ENCODE measurements at places on chromosomes 4 and X.

- peak; percentile 70 for DNase-seq
Observed at GRCh38 chr4:186881521-186882220, 158.0 kb upstream of the FAT1 start.

- no peak for DNase-seq
Observed at GRCh38 chr4:145019346-145019745, 78.7 kb downstream of the ANAPC10 start.

DNA sequence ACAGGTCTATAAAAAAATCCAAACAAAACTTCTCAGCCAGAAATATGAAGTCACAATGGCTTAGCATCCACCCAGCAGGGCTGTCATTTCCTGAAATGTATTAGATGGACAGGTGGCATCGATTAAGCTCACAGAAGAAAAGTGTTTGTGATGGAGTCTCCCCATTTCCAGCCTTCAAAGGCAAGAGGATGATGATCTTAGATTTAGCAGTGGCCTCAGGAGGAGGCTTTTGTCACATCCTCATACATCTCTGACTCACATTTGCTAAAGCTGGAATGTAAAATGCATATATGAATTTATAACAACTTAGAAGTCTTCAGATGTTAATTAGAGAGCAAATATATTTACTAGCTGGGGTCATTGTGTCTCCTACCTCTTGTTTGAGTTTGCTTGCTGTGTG lies 441.9 kb downstream of the SPRY1 start:
- no peak for DNase-seq

- peak; percentile 11 for DNase-seq
Observed at GRCh38 chr4:72496119-72496518, 72.9 kb downstream of the ADAMTS3 start.

GRCh38 chr4:53306729-53307128 lies 59.1 kb downstream of the SCFD2 start:
- DNase-seq: no peak

GRCh38 chr4:120977435-120977997 lies 55.0 kb upstream of the PRDM5 start:
- DNase-seq: peak; percentile 38

- no peak for DNase-seq
Observed at GRCh38 chr4:83251447-83251830, 33.2 kb downstream of the COQ2 start.

GRCh38 chr4:3335385-3335784 lies 42.6 kb downstream of the RGS12 start:
- no peak for DNase-seq

- no peak for DNase-seq
Observed at GRCh38 chrX:49187028-49187394, 838 bp upstream of the PRICKLE3 start.

GRCh38 chr4:102537269-102537668 lies 36.1 kb downstream of the NFKB1 start:
- no peak for DNase-seq

DNA sequence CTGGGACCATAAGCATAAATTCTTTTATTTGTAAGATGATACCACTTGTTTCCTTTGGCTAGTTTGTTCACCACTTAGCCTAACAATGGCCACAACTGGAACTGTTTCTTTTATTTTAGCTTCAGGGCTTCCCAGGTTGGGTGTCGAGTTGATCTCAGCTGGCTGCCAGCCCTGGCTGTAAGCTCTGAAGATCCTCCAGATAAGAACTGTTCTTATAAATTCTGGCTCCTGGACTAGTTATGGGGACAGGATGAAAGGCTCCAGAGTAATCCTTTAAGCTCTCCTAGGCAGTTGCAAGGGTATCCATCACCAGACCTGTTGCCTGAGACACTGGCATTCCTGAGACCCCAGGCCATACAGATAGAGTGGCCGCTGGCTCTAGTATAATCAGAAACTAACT lies 129.4 kb upstream of the ACSL4 start:
- no peak for DNase-seq

GRCh38 chr4:157591245-157591644 lies 370.7 kb downstream of the GRIA2 start:
- DNase-seq: no peak

- no peak for DNase-seq
Observed at GRCh38 chrX:12240491-12240890, 102.2 kb downstream of the FRMPD4 start.

- no peak for DNase-seq
Observed at GRCh38 chr4:91497892-91498291, 805.9 kb upstream of the GRID2 start.

DNA sequence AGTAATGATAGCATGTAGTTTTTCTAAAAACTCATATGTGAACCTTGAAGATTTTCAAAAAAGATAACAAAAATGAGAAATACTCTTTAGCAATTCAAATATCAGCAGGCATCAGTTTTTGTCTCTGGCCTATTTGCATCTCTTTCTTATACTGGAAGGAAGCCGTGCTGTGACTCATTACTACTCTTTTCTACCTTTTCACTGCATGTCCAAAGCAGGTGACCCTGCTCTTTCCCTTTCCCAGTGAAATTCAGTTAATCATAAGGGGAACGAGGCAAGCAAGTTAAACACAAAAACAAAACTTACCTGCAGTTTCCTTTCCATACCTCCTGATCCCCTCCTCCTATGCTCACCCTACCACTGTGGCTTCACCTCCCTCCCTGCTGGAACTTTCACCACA lies 9.3 kb downstream of the SPATA4 start:
- no peak for DNase-seq

DNA sequence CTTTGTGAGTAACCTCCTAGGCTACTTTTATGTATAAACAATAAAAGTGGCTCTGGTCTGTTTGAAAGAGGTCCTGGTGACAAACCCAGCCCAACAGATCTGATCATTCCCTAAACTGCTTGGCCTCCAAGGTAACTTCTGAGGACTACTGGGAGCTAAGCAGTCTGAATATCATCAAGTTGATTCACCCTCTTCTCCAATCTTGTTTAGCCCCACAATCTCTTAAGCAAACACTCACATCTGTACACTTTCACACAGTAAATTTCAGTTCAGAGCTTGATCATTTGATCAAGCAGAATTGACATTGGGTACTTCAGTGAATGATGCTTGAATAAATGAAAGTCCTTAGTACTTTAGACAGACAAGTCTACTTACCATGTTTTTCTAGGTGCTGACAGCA lies 74.7 kb downstream of the HCCS start:
- DNase-seq: no peak

DNA sequence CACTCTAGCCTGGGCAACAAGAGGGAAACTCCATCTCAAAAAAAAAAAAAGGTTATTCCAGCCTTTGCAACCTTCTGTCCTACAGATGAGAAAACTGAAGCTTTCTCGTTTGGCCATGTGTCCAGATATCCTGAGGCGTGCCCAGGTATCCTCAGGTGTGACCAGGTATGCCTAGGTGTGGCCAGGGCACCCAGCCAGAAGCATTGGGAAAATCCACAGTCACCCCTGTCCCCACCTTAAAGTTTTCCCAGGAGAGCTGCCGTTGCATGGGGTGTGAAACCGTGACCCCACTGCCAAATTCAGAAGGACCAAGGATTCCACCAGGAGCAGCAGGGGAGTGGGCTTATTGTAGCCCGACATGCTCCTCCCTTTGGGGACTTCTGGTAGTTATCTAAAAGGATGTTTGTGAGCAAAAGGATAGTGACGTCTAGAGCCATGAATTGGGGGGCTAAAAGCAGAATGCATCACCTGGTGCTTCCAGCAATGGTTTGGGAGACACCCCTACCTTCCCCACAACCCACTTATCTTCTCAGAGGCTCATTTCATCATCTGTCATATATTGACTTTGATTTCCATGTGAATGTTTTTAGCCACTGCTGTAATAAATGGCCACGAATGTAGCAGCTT lies 4.0 kb upstream of the DHRSX start:
- DNase-seq: no peak

- no peak for DNase-seq
Observed at GRCh38 chr4:119690871-119691270, 62.3 kb upstream of the PDE5A start.

- no peak for DNase-seq
Observed at GRCh38 chr4:87224141-87224923, 3.9 kb upstream of the KLHL8 start.

- no peak for DNase-seq
Observed at GRCh38 chrX:84064164-84064563, 123.8 kb downstream of the RPS6KA6 start.

GRCh38 chrX:101617211-101618191 lies at the start of gene ARMCX6:
Gene ARMCX6 (minus strand): TSS chrX:101618000. CDS start chrX:101616620, 1,380 bp downstream.
- peak; percentile 36 for DNase-seq

- DNase-seq: no peak
Observed at GRCh38 chr4:168550064-168550766, 53.4 kb downstream of the PALLD start.

DNA sequence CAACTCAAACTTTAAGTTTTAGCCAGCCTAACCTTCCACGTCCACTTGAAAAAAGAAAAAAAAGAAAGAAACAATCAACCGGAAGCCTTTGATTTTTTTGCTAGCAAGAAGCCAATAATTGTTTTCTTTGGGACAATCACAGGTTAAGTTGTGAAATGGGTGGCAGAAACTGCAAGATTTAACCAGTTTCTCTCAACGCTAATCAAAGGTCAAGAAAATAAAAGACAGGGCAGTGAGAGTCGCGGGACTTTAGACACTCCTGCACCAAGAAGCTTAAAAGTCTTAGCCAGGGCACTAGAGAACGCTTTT lies 1.0 kb downstream of the ACSL1 start:
- no peak for DNase-seq

GRCh38 chr4:151031831-151032605 lies 16.9 kb upstream of the LRBA start:
- peak; percentile 42 for DNase-seq

GRCh38 chr4:33850371-33850902 lies 2393.9 kb downstream of the ARAP2 start:
- no peak for DNase-seq

DNA sequence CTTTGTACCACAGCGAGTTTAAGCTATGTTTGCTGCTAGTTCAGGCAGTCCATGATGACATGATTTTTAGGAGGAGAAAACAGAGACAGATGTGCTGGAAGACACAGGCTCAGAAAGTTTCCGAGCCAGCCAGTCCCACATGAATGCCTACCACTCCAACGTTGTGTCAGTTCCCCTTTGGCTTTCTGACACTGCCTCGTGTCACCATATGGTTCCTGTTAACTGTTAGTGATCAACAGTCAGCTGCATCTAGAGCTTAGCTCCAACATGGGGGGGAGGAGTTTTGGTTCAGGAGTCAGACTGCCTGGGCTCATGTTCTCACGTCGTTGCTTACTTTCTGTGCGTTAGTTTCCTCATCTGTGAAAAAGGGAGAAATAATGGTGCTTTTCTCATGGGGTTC lies 343.7 kb downstream of the MID1IP1 start:
- no peak for DNase-seq

DNA sequence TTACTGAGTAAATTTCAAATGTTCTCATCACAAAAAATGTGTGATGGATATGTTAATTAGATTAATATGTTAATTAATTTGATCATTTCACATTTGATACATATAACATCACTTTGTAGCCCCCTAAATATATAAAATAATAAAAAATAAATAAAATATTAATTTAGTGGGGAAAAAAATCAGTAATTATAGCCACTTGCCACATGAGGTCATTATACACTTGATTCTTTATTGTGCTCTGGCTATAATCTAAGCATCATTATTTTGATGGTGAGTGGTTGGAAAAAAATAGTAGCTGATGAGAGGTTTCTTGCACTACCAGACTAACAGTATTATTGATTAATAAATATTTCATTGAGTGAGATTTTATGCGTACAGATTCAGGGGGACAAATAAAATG lies 57.4 kb downstream of the DCK start:
- DNase-seq: no peak

- DNase-seq: no peak
Observed at GRCh38 chr4:25915353-25915705, 1.3 kb downstream of the SMIM20 start.

GRCh38 chr4:75844151-75844662 lies 58.0 kb downstream of the PPEF2 start:
- peak; percentile 56 for DNase-seq

- DNase-seq: no peak
Observed at GRCh38 chr4:96912716-96913115, 1072.8 kb downstream of the PDHA2 start.

- DNase-seq: no peak
Observed at GRCh38 chr4:154422152-154422551, 69.4 kb downstream of the DCHS2 start.

GRCh38 chr4:144371485-144371884 lies 231.0 kb upstream of the GYPA start:
- DNase-seq: no peak

GRCh38 chr4:181909368-181909767 lies 333.8 kb upstream of the TENM3 start:
- peak; percentile 18 for DNase-seq

- DNase-seq: no peak
Observed at GRCh38 chr4:11910812-11911211, 482.1 kb upstream of the HS3ST1 start.
